ENCODE measurements at places on chromosomes 7 and 10. TPM values are rescaled to one million over a fixed set of nuclear protein-coding genes. Genes with fewer than 3 reads are reported as not detected.

DNA sequence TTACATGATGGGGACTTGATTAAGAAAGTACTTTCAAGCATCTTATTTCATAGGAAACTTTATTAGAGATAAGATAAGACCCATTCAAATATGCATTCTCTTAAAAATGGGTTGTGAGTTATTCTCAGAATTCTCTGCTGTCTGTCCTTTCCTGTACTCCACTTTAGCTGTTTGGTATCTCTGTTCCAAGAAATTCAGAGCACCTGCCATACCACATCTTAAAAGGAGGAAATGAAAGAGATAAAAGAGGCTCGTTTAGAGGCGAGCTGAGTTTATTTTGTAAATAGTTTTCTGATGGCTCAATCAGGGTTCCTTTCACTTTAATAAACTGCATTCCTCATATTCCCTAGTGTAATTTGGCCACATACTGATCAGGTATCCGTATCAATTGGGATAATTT, 87.2 kb downstream of the MDFIC start:
- H3K27me3 ChIP-seq, result no peaks in the 10 kb centered on the region
- H3K27ac ChIP-seq, result peak overlapping the region; percentile 47
- DNase-seq, result no peak
- H3K36me3 ChIP-seq, result peaks cover 3% of the 10 kb centered on the region
- peaks cover 5% of the 10 kb centered on the region for H3K4me1 ChIP-seq

DNA sequence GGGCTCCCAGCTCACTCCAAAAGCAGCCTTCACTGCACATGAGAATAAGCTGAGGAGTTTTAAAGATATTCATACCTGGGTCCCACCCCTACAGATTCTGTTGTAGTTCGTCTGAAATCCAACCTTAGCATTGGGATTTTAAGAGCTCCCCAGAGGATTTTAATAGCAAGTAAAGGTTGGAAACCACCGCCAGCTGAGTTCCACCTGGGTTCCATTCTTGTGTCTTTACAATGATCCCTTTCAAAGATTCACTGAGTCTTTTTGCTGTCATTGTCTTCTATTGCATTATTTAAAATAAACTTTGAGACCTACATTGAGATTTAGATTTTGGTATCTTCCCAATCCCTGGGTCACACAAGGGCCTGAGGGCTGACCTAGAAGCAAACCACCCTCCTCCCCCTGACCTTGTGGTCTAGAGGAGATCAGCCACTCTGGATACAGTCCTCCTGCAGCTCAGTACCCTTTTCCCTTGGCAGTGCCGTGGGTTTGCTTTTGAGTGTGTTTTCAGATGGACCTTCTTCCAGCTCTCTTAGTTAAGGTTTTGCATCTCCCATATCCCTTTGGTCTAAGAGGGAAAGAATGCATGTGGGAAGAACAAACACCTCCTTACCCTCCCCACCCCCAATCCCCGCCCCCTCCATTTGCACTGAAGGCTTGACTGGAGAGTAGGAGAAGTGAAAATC, 22.6 kb upstream of the SIRT1 start:
- no peak overlapping the region for H3K27ac ChIP-seq
- no peaks in the 10 kb centered on the region for H3K36me3 ChIP-seq
- H3K4me1 ChIP-seq, result no peaks in the 10 kb centered on the region
- H3K4me3 ChIP-seq, result no peak overlapping the region

DNA sequence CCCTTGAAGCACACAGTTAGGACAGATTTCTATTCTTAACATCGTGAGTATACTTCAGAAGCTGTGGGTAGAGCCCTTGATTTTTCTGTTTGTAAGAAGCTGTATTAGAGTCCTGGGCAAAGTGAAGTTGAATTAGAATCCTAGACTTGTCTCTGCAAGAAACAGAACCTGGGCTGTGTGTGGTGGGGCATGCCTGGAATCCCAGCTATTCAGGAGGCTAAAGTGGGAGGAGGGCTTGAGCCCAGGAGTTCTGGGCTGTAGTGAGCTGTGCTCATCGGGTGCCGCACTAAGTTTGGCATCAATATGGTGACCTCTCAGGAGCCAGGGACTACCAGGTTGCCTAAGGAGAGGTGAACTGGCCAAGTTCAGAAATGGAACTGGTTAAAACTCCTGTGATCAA, 183.4 kb downstream of the GNAI1 start:
- DNase-seq, result no peak
- H3K4me1 ChIP-seq, result no peaks in the 10 kb centered on the region
- no peaks in the 10 kb centered on the region for H3K27me3 ChIP-seq
- H3K4me3 ChIP-seq, result no peak overlapping the region
- no peak overlapping the region for H3K27ac ChIP-seq
- H3K36me3 ChIP-seq, result no peaks in the 10 kb centered on the region

Gene OR2A1
- not detected for total RNA-seq

- no peak overlapping the region for H3K4me3 ChIP-seq
- no peaks in the 10 kb centered on the region for H3K27me3 ChIP-seq
- H3K4me1 ChIP-seq, result no peaks in the 10 kb centered on the region
- H3K36me3 ChIP-seq, result no peaks in the 10 kb centered on the region
- H3K27ac ChIP-seq, result no peak overlapping the region
- no peak for DNase-seq
Observed at GRCh38 chr7:41052736-41053135, 650.2 kb downstream of the INHBA start.

DNA sequence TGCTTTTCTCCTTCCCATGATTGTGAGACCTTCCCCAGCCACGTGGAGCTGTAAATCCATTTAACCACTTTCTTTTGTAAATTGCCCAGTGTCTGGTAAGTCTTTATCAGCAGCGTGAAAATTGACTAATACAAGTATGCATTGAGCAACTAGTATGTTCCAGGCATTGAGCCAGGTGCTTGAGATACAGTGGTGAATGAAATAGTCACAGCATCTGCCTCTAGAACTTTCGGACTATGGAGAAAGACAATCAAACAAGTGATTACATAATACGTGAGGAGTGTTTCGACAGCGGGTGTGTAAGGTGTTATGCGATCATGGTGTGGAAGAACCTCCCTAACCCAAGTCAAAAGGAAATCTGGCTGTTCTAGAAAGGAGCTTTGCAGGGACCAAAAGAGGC, 21.6 kb upstream of the NUP205 start:
- H3K36me3 ChIP-seq, result no peaks in the 10 kb centered on the region
- H3K4me3 ChIP-seq, result no peak overlapping the region
- no peaks in the 10 kb centered on the region for H3K27me3 ChIP-seq
- DNase-seq, result no peak
- no peaks in the 10 kb centered on the region for H3K4me1 ChIP-seq

- no peak overlapping the region for H3K4me3 ChIP-seq
- no peaks in the 10 kb centered on the region for H3K36me3 ChIP-seq
- DNase-seq, result no peak
- H3K27ac ChIP-seq, result no peak overlapping the region
- no peaks in the 10 kb centered on the region for H3K27me3 ChIP-seq
Observed at GRCh38 chr7:69162931-69163670, 435.2 kb upstream of the AUTS2 start.

GRCh38 chr10:49599546-49599945, 10.6 kb upstream of the SLC18A3 start:
- H3K36me3 ChIP-seq, result no peaks in the 10 kb centered on the region
- DNase-seq, result peak; percentile 6
- H3K4me1 ChIP-seq, result no peaks in the 10 kb centered on the region
- H3K27ac ChIP-seq, result no peak overlapping the region
- H3K27me3 ChIP-seq, result no peaks in the 10 kb centered on the region
- H3K4me3 ChIP-seq, result no peak overlapping the region

DNA sequence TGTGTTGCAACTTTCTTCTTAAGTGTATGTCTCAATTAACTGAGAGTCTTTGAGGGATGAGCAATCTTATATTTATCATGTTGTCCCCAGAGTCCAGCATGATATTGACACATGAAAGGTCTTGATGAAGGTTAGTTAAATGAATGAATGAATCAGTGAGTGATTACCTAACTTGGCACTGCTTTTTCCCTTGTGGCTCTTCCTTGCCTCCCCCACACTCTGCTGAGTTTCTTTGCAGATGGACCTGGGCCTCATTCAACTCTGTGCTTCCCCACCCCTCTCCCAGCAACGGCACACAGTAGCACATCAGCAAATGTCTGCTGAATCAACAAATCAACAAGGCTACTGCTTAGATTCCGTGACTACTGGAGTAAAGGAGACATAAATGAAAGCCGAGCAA, 235.1 kb upstream of the CXCL12 start:
- no peak overlapping the region for H3K27ac ChIP-seq
- no peak overlapping the region for H3K4me3 ChIP-seq
- H3K4me1 ChIP-seq, result no peaks in the 10 kb centered on the region
- no peak for DNase-seq
- H3K27me3 ChIP-seq, result no peaks in the 10 kb centered on the region

- H3K4me1 ChIP-seq, result no peaks in the 10 kb centered on the region
- DNase-seq, result peak; percentile 67
- no peaks in the 10 kb centered on the region for H3K36me3 ChIP-seq
- H3K27ac ChIP-seq, result no peak overlapping the region
- H3K27me3 ChIP-seq, result no peaks in the 10 kb centered on the region
Observed at GRCh38 chr7:28020302-28020940, 160.2 kb downstream of the JAZF1 start.

DNA sequence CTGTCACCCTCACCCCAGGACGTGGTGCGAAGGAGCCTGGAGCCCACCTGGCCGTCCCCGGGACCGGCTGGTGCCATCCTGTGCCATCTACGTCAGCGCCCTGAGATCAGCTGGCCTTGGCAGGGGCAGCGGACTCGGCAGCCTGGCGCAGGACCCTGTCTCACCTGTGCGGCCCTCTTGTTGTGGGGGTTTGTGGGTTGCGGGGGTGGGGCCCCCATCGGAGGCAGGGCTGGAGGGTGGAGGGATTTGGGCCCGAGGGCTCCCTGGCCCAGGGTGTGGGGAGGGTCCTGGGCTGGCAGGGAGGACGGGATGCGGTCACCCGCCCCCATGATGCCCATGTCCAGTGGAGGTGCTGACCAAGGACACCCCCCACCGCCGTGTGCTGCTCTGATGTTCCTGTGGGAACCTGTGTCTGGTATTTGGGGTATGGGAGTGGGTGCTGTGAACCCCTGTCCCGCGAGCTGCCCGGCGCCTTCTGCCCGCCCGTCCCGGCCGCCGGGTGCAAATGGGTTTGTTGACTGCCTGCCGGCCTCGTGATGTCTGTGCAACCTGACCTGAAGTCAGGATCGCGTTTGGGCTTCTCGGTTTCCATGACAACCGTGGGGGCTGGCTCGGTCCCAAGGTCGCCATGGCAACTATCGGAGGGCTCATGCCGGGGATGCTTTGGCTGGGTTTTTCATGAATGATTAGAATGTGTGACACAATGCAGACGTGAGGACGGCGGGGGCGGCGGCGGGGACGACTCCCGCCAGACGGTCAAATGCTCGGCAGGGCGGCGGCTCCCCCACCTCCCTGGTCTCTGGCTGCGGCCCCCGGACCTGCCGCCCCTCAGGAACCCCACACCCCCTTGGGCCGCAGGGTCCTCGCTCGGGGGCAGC, 7.3 kb downstream of the MAFK start:
- peak; percentile 74 for DNase-seq
- H3K27ac ChIP-seq, result peak overlapping the region; percentile 79
- peaks cover 22% of the 10 kb centered on the region for H3K4me1 ChIP-seq
- peaks cover 18% of the 10 kb centered on the region for H3K36me3 ChIP-seq
- H3K27me3 ChIP-seq, result no peaks in the 10 kb centered on the region

- no peak for DNase-seq
- no peaks in the 10 kb centered on the region for H3K4me1 ChIP-seq
- H3K27me3 ChIP-seq, result no peaks in the 10 kb centered on the region
- H3K4me3 ChIP-seq, result no peak overlapping the region
- H3K27ac ChIP-seq, result no peak overlapping the region
Observed at GRCh38 chr7:125316466-125316865, 386.8 kb upstream of the POT1 start.

GRCh38 chr10:75034131-75034512, 77.3 kb upstream of the SAMD8 start:
- no peaks in the 10 kb centered on the region for H3K4me1 ChIP-seq
- H3K27ac ChIP-seq, result no peak overlapping the region
- no peaks in the 10 kb centered on the region for H3K27me3 ChIP-seq
- H3K4me3 ChIP-seq, result no peak overlapping the region
- DNase-seq, result no peak

DNA sequence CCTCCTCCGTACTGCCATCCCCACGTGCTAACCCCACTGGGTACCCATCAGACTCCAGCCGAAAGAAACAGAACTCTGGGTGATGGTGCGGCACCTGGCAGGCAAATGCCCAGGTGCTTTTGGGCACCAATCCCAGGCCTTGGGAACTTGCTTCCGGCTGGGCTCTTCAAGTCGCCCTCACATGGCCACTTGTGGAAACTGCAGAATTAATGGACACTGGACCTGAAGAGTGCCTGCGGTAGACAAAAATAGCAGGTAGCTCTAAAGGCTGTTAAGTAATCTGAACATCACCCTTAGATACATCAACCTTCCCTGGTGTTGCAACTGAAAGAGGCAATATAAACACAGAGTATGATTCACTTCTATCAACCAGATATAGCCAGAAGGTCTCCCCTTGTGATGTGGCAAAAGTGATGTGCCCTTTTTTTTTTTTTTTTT, 644.4 kb downstream of the GRM8 start:
- H3K27ac ChIP-seq, result no peak overlapping the region
- DNase-seq, result no peak
- H3K4me1 ChIP-seq, result no peaks in the 10 kb centered on the region
- no peaks in the 10 kb centered on the region for H3K27me3 ChIP-seq
- H3K4me3 ChIP-seq, result no peak overlapping the region
- no peaks in the 10 kb centered on the region for H3K36me3 ChIP-seq

DNA sequence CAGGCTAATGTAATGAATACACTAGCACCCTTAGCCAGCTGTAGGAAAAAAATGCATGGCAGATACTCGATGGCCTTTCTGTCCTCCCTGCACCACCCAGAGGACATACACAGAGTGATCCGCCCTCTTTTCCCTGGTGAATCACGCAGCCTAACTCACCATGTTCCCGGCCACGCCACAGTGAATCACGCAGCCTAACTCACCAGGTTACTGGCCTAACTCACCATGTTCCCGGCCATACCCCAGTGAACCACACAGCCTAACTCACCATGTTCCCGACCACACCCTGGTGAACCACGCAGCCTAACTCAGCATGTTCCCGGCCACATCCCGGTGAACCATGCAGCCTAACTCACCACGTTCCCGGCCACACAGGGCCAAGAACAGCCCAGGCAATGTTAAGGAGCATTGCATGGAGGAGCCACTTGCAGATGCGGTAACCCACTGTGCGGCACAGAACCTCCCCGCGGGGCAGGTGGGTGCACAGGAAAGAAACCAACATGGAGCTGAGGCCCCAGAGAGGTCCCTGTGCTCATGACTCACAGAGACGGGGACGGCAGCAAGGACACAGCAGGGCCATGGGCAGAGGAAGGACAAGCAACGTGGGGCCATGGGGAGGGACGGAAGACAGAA, 508.5 kb downstream of the DNAJB6 start:
- no peaks in the 10 kb centered on the region for H3K36me3 ChIP-seq
- no peaks in the 10 kb centered on the region for H3K4me1 ChIP-seq
- no peaks in the 10 kb centered on the region for H3K27me3 ChIP-seq
- no peak overlapping the region for H3K27ac ChIP-seq
